ENCODE measurements at places on chromosomes 6 and 20. TPM values are rescaled to one million over a fixed set of nuclear protein-coding genes. Genes with fewer than 3 reads are reported as not detected.

- H3K27ac ChIP-seq: peak overlapping the region; percentile 54
- H3K27me3 ChIP-seq: no peaks in the 10 kb centered on the region
- no peaks in the 10 kb centered on the region for H3K4me1 ChIP-seq
- H3K4me3 ChIP-seq: peak overlapping the region; percentile 55
- DNase-seq: peak; percentile 89
- H3K36me3 ChIP-seq: no peaks in the 10 kb centered on the region
These were observed 80.3 kb upstream of the CCDC28A start for GRCh38 chr6:138692978-138693909.

DNA sequence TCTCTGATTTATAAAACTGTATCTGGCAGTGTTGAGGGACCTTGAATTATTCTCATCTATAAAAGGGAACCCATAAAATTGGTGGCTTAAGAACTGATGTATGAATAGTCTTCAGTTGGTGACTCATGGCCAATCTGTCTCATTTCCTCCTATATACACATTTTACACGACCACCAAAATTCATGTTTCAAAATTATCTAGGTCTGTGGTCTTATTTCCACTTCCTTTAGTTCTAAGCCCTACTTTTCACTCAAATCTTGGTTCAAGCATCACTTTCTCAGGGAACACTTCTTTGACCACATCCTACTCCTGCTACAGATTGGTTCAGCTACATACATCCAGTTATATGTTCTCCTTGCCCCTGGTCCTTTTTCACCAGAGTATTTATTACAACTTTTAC lies 18.6 kb upstream of the ENPP1 start:
- H3K27ac ChIP-seq: no peak overlapping the region
- H3K4me3 ChIP-seq: no peak overlapping the region
- no peaks in the 10 kb centered on the region for H3K4me1 ChIP-seq
- no peak for DNase-seq

- no peaks in the 10 kb centered on the region for H3K4me1 ChIP-seq
- DNase-seq: no peak
- H3K27me3 ChIP-seq: no peaks in the 10 kb centered on the region
- no peak overlapping the region for H3K4me3 ChIP-seq
- H3K36me3 ChIP-seq: peaks cover 76% of the 10 kb centered on the region
These were observed 8.8 kb downstream of the RPL10A start for GRCh38 chr6:35477028-35477427.

GRCh38 chr20:1321654-1321939 lies 7.3 kb downstream of the SDCBP2 start:
- no peak overlapping the region for H3K4me3 ChIP-seq
- no peaks in the 10 kb centered on the region for H3K27me3 ChIP-seq
- no peak for DNase-seq
- H3K4me1 ChIP-seq: peaks cover 8% of the 10 kb centered on the region
- H3K27ac ChIP-seq: no peak overlapping the region

- no peak overlapping the region for H3K4me3 ChIP-seq
- H3K27me3 ChIP-seq: peaks cover 3% of the 10 kb centered on the region
- H3K36me3 ChIP-seq: no peaks in the 10 kb centered on the region
- no peaks in the 10 kb centered on the region for H3K4me1 ChIP-seq
- H3K27ac ChIP-seq: no peak overlapping the region
These were observed 230.8 kb downstream of the LRFN2 start for GRCh38 chr6:40356242-40356910.

GRCh38 chr20:59813948-59814839 lies 119.2 kb downstream of the SYCP2 start:
- H3K4me3 ChIP-seq: no peak overlapping the region
- H3K36me3 ChIP-seq: no peaks in the 10 kb centered on the region
- H3K27me3 ChIP-seq: no peaks in the 10 kb centered on the region
- no peak overlapping the region for H3K27ac ChIP-seq
- H3K4me1 ChIP-seq: no peaks in the 10 kb centered on the region

- no peak overlapping the region for H3K27ac ChIP-seq
- H3K27me3 ChIP-seq: no peaks in the 10 kb centered on the region
- DNase-seq: no peak
- H3K36me3 ChIP-seq: no peaks in the 10 kb centered on the region
- H3K4me1 ChIP-seq: no peaks in the 10 kb centered on the region
These were observed 94.9 kb downstream of the CDH4 start for GRCh38 chr20:61346996-61347395.

GRCh38 chr20:57440678-57441509 lies 49.7 kb downstream of the RBM38 start:
- H3K4me1 ChIP-seq: peaks cover 6% of the 10 kb centered on the region
- DNase-seq: peak; percentile 45
- H3K4me3 ChIP-seq: no peak overlapping the region
- H3K27ac ChIP-seq: peak overlapping the region; percentile 69
- no peaks in the 10 kb centered on the region for H3K36me3 ChIP-seq
- peaks cover 4% of the 10 kb centered on the region for H3K27me3 ChIP-seq

DNA sequence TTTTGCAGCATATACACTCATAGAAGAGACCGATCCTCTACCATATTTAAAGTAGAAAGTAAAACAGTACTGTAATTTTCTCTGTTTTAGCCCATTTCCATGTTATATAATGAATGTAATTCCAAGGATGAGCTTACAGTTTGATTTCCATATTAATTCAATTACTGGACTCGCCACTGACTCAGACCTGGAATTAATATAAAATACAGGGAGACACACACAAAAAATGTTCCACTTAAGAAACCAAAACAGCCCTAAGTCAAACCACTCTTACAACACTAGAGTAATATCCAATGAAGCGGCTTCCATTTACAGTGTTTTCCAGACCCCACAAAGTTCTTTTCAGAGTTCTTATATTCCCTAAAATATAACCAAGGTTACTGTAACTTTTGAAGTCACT lies 110.6 kb downstream of the BACH2 start:
- H3K4me1 ChIP-seq: peaks cover 4% of the 10 kb centered on the region
- DNase-seq: no peak
- H3K36me3 ChIP-seq: no peaks in the 10 kb centered on the region
- no peaks in the 10 kb centered on the region for H3K27me3 ChIP-seq
- no peak overlapping the region for H3K27ac ChIP-seq

DNA sequence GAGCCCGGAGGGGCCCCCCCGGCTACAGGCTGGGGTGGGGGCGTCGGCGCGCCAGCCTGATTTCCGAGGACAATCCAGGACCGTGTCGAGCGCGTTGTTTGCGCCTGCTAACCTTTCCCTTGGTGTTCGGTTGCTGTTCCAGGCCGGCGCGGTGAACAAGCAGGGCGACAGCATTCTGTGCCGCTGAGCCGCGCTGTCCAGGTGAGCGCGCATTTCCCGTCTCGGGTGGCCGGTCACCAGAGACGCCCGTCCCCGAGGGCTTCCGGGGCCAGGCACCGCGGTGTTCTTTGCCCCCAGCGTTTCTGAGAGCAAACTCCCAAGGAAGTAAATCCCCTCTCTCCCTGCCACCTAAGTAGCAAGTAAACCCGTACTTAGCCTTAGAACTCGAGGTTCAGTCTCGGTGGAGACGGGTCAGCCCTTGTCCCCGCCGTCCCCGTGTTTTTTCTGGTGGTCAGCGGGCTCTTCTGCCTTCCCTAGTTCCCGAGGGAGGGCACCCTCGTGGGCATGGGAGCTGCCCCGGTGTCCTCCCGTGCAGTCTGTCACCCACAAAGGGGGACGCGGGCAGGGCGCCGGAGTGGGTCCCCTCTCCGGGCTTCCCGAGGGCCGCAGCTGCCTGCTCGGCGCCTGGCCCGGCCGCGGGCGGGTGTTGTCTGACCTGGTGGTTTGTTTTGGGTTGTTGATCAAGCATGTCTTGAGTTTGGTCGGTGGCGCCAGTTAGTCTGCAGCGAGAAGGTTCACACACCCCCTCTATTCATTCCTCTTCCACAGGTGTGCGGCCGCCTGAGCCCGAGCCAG lies 1.5 kb downstream of the ID4 start:
- DNase-seq: peak; percentile 12
- H3K36me3 ChIP-seq: no peaks in the 10 kb centered on the region
- no peaks in the 10 kb centered on the region for H3K4me1 ChIP-seq

DNA sequence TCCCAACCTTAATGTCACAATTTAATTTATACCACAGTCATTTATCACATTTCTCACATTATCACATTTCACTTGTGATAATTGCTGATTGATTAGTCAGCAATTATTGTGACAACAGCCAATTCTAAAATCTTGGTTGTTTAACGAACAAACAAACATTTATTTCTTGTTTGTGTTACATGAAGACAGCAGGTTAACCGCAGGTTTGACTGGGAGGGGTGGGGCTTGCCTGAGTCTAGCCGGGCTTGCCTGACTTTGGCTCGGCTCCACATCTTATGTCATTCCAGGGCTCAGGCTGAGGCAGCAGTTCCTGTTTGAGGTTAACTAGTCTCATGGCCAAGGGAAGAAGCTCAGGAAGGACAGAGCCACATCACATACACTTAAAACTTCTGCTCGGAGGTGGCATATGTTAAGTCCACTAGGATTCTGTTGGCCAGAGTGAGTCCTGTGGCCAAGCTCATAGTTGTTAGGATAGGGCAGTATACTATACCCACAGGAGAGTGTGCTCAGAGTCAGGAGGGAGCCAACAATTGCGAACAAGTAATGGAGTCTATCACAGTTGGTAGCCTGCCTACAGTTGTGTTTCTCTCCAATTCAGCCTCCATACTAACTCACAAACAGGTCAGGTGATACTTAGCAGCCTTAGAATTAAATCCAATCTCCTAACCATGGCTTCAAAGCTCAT lies 90.0 kb upstream of the IFNGR1 start:
- peaks cover 3% of the 10 kb centered on the region for H3K4me1 ChIP-seq
- H3K4me3 ChIP-seq: no peak overlapping the region
- DNase-seq: peak; percentile 40
- H3K27me3 ChIP-seq: no peaks in the 10 kb centered on the region
- no peaks in the 10 kb centered on the region for H3K36me3 ChIP-seq

DNA sequence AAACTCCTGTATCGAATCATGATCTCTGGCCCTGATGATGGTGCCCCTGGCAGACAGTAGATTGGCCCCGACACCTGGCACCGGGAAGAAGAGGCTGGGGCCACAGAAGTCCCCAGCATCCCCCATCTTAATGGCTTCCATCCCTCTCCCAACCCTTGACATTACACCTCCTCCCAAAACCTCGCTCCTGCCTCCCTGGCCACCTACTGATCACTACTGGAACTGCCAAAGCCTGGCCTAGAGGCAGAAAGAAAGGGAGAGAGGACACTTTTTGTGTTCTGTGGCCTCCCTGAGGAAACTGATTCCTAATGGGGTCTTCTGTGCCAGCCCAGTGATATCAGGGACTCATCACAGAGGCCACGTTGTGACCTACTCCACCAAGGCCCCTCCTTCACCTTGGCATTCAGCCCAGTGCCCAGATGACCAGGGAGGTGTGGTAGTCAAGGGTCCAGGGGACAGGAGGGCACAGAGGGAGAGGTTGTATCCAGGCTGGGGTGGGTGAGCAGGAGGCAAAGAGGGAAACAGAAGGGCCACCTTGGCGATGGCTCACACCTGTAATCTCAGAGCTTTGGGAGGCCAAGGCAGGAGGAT lies 6.1 kb downstream of the C20orf173 start:
- H3K4me1 ChIP-seq: no peaks in the 10 kb centered on the region
- H3K36me3 ChIP-seq: no peaks in the 10 kb centered on the region
- H3K4me3 ChIP-seq: no peak overlapping the region
- H3K27me3 ChIP-seq: no peaks in the 10 kb centered on the region
- no peak for DNase-seq
- no peak overlapping the region for H3K27ac ChIP-seq

DNA sequence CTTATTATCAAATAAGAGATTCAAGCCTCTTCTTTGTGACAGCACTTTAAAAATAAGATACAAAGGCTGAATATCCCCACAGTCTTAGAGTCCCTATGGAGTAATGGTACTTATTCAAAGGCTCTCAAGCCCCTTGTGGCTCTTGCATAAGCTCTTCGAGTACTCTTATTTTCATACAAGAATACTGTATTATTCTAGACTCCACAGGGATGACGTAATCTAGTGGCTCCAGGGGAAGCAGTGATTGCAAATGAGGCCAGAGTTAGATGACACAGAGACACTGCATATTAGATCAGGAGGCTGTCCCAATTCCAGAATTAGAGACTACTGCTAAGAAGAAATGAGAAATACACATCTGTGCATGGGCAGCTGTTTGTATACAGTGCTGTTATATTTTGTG lies 1195.9 kb upstream of the MAP3K7 start:
- no peaks in the 10 kb centered on the region for H3K27me3 ChIP-seq
- H3K4me3 ChIP-seq: no peak overlapping the region
- no peaks in the 10 kb centered on the region for H3K36me3 ChIP-seq
- no peaks in the 10 kb centered on the region for H3K4me1 ChIP-seq

DNA sequence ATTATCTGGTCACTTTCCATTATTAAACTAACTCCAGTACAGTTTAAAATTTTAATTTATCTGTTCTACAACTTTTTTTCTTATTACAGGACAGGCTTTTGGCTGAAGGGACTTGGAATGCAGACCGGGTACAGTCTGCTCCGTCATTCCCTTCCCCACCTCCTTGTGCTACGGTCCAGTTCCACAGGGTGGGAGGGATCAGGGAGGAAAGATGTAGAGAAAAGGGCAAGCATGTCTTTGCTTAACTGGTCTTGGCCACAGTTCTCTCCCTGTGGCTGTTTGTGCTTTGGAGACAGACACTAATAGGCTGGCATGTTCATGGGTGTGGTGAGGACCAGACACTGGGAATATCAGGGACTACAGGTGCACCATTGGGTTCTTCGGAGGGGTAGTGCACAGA lies 12.1 kb upstream of the RGS17 start:
- no peaks in the 10 kb centered on the region for H3K36me3 ChIP-seq
- H3K27me3 ChIP-seq: no peaks in the 10 kb centered on the region
- no peak overlapping the region for H3K4me3 ChIP-seq

DNA sequence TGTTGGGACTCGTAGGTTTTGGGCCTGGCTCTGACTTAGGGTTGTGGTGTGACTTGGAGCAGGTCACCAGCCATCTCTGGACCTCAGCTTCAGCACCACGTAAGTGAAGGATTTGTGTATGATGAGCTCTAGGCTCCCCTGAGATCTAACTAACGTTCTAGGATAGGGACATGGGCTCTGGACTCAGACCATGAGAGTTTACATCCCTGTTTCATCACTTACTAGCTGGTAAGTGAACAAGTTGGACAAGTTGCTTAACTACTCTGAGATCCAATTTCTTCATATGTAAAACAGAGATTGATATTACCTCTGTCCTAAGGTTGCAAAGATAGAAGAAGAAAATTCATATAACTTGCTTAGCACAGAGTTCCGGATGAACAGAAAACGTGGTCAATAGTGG lies 20.3 kb upstream of the PNPLA1 start:
- H3K36me3 ChIP-seq: no peaks in the 10 kb centered on the region
- no peak overlapping the region for H3K4me3 ChIP-seq
- DNase-seq: no peak
- H3K27ac ChIP-seq: peak overlapping the region; percentile 61
- peaks cover 38% of the 10 kb centered on the region for H3K4me1 ChIP-seq

GRCh38 chr6:3527651-3527977 lies 70.8 kb upstream of the SLC22A23 start:
- no peak overlapping the region for H3K4me3 ChIP-seq
- H3K4me1 ChIP-seq: no peaks in the 10 kb centered on the region
- H3K27ac ChIP-seq: no peak overlapping the region
- no peaks in the 10 kb centered on the region for H3K27me3 ChIP-seq

DNA sequence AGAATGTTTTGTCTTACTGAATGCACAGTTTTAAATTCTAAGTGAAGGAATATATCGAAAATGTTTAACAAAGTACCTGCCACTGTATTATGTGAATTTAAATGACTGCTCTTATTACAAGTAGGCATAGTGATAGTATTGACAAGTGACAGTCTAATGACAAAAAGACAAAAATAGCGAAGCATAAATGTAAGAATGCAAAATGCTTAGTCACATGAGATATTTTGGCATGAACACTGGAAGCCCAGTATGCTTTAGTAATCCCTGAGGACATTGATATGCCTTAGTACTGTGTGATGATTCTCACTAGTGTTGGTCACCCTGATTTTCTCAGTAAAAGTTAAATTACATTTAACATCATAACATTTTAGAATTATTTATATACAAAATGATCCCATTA lies 153.5 kb downstream of the EYA4 start:
- no peak overlapping the region for H3K27ac ChIP-seq
- H3K4me3 ChIP-seq: no peak overlapping the region
- no peaks in the 10 kb centered on the region for H3K4me1 ChIP-seq

The ENPP1 gene
- 9.5 TPM for polyA plus RNA-seq

The TGM2 gene
- 334 TPM for polyA plus RNA-seq

The KHDC1L gene
- polyA plus RNA-seq: 0.13 TPM

The CDKN1A gene
- 183 TPM for polyA plus RNA-seq

The SOBP gene
- polyA plus RNA-seq: 4.6 TPM
